ENCODE measurements at places on chromosomes 7 and 10.

GRCh38 chr10:6145166-6145987 lies 56.5 kb downstream of the RBM17 start:
- DNase-seq, result no peak

DNA sequence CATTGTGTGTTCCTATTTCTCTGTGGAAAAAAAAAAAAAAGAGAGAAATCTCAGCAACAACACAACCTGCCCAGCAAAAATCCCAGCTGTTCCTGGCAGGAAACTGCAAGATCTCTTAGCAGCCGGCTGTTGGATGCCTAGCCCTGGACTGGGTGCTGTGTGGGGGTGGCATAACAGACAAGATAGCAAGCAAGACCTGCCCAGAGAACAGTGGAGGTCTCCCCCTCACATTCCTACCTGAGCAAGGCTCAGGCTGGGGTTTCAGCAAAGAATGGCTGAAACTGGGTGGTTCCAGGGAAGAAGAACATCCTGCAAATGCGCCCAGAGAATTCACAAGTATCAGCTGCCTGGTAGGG lies 248.8 kb upstream of the ZMIZ1 start:
- no peak for DNase-seq

- DNase-seq, result no peak
These were observed 95.6 kb downstream of the OSBPL3 start for GRCh38 chr7:24884401-24884800.

GRCh38 chr7:112184455-112184854 lies 21.7 kb downstream of the DOCK4 start:
- no peak for DNase-seq

DNA sequence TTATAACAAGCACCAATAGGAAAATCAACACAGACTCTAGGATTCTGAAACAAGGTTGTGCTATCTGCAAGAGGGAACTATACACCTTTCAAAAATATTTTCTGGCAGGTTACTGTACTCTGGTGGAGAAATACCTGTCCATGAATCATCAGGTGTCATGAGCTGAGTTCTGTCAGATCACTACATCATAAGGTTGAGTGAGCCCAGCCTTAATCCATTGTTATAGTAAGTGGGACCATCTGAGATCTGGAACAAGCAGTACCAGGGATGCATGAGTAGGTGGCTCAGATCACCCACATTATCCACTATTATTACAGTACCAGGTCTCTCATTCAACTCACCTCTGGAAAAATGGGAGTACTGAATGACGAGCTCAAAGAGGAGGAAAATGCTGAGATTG lies 212.4 kb downstream of the DGKI start:
- no peak for DNase-seq

DNA sequence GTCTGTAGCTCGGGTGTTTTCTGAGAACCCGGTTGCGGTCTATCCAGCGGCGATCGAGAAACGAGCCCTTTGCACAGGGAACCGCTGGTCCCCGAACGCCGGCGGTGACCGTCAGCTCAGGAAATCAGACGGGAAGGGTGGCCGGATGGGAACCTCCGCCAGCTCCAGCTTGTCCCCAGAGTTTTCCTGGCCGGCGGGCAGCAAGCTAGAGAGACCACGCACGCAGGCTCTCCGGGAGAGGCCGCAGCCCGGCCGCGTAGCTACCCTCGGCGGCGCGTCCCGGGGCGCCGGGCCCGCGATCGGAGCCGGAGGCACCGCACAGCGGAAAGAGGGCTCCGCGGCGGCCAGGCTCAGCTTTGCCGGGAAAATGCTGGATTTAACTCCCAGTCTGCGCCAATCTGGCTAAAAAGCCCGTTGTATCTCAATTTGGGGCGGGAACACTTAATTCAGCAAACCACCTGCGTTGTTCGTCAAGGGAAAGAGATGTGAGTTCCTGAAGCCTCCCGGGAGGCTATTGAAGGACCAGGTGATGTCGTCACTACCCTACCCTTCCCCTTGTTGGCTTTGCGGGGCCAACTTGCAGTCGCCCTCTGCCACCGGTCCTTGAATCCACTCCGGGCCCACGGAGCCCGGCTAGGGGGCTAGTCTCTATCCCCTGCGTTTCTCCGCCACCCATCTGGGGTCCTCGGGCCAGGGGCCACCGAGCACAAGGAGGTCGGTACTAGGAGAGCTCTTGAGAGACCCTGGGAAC lies 859 bp upstream of the CH25H start:
- peak; percentile 22 for DNase-seq

DNA sequence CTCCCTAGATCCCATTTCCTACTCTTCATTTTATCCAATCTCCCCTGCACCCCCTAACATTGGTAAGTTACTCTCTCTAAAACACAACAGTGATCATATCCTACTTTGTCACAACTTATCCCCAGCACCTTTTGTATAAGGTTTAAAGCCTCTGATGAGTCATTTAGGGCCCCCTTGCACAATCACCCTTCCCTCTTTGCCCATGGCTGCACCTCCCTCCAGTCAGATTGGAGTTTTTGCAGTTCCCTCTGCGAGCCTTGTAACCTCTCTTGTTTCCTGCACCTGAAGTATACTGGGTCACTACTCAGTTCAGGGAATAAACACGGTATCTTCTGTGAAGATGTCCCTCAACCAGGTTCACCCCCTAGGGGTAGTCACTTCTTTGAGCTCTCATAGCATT lies 55.9 kb upstream of the ADRB1 start:
- DNase-seq, result no peak

GRCh38 chr10:123518765-123519164 lies 147.4 kb upstream of the GPR26 start:
- no peak for DNase-seq

- DNase-seq, result no peak
These were observed 80.8 kb downstream of the RBM20 start for GRCh38 chr10:110724937-110725336.

GRCh38 chr7:151847681-151848081 lies 29.2 kb downstream of the PRKAG2 start:
- no peak for DNase-seq

DNA sequence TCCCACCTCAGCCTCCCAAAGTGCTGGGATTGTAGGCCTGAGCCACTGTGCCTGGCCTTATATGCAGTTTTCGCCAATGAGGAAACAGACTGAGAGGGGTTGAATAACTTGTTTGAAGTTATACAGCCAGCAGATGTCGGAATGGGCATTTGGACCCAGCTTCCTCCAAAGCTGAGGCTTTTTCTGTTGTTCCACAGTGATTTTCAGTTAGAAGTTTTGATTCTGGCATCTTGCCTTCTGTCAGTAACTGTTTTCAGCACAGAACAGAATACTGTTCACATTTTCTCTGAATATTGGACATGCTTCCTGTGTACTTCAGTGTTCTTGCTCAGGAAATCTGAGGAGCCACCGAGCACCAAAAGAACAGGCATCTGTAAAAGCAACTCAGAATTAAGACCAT lies 287.2 kb downstream of the CAMK1D start:
- no peak for DNase-seq

DNA sequence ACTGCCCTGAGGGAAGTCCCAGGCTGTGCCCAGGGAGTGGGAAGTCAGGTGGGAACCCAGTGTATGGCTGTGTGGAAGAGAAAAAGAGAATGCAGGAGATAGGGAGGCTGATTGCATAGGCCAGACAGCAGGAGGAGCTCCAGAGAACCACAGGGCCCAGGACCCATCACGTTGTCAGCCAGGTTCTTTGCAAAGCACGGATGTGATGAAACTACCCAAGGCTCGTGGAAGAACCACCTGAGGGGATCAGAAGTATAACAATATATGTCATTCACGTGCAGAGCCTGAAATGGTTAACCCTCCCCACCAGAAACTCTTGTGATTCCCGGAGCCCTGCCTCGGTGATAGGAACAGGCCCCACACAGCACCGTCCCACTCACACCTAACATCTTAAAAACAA lies 83.6 kb downstream of the LARP4B start:
- no peak for DNase-seq

DNA sequence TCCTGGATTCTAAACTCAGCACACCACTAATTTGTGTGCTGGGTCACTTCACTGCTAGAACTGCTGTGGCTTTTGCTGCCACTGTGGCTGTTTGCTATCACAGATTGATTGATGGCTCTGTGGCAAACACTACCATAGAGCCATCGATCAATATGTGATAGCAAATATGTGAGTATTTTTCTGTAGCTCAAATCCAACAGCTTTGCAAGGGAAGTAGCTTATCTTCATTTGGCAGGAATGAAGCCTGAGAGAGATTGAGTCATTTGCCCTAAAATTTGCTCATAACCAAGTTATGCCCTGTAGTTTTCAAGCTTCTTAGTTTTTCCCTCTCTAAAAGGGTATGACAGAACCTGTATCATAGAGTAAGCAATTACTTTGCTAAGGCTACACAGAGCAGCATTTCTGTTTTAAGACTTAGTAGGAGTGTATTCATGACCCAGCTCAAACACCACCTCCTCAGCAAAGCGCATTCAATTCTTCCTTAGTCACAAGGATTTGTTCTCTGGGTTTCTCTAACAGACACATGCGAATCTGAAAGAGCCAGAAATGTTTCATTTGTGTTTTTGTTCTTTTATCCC lies 43.1 kb downstream of the MINPP1 start:
- peak; percentile 40 for DNase-seq

- no peak for DNase-seq
These were observed 54.5 kb upstream of the CXCL12 start for GRCh38 chr10:44439239-44439957.

- DNase-seq, result no peak
These were observed 547.8 kb upstream of the IGFBP3 start for GRCh38 chr7:46468753-46469356.

- DNase-seq, result no peak
These were observed 180.4 kb downstream of the TSPAN12 start for GRCh38 chr7:120677535-120677934.

DNA sequence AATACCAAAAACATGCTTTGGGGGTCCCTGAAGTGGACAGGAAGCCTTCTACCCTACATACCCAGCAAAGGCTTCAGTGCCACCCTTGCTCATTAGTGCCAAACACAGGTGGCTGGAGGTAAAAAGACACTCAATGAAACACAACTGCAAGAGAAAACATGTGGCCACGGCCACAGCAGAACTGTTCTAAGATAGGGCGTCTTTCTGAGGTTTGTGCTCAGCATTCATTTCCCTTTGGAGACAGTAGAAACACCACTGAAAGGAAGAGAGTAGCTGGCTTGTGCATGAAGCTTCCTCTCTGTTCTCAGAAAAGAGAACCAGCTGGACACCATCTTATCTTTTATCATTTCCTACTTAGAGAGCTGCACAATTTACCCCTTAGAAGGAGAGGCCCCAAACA lies 143.0 kb downstream of the PLXNA4 start:
- no peak for DNase-seq

- DNase-seq, result no peak
These were observed 8.9 kb downstream of the SEC31B start for GRCh38 chr10:100510533-100511308.

GRCh38 chr7:28075674-28076358 lies 104.8 kb downstream of the JAZF1 start:
- no peak for DNase-seq

DNA sequence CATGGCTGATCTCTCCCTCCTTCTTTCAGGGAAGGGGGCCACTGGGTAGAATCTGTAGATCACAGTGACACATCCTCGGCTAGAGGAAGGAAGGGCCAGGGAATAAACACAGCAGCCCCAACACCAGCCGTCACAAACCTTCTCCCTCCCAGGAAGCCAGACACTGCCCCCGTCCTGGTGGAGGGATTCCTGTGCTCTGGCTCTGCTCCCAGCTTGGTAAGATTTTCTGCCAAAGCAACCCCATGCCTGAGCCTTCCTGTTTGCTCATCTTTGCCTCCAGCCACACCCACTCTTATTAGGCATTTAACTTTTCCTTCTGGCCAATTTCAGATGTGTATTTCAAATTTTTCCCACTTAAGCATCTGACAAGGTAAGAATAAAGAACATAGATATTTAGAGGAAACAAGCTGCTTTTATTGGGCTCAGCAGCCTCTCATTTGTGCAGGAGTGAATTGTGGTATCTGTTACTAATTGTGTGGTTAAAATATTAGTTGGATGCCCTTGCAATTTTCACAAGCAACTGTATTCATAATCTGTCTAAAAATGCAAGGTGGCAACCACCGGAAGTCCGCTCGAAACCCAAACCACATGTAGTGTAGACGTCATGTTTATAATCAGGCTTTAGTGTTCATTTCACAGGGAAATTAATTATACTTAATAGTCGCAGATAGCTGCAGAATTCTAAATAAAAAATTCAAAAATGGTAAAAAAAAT lies 13.2 kb upstream of the NPS start:
- no peak for DNase-seq

- DNase-seq, result peak; percentile 88
These were observed 2.5 kb upstream of the MACC1 start for GRCh38 chr7:20219446-20220292.

DNA sequence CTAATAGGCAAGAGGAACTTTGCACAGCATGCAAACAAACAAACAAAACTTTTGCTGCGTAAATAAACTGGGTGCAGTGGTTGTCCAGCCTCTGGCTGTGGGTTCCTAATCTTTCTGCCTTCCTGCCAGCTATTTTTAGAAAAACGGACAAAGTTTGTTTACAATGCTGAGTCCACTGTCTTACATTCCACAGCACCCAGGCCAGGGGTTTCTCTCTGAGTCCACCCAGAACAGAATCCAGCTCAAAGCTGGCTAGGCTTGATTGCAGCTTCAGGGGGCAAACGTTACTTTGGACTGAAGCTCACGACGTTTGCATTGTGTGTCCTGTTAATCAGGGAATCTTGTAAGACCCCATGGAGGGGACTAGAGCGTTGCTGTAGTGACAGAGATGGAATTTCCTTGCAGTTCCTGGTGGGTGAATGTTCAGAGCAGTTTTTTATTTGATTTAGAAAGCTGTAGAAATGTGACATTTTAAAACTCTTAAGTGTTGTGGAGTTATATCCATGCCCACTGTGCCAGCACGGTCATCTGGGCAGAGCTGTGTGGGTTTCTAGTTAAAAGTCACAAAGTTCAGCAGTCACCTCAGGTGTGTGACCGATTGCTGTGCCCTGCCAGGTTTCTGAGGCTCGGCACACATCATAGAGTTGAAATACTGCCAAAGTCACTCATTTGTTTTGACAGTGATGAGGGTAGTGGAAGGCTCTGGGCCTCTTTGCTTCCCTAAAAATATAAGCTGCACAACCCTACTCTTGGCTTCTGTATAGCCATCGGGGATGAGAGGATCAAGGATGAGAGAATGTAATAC lies 247.0 kb downstream of the STK31 start:
- no peak for DNase-seq

DNA sequence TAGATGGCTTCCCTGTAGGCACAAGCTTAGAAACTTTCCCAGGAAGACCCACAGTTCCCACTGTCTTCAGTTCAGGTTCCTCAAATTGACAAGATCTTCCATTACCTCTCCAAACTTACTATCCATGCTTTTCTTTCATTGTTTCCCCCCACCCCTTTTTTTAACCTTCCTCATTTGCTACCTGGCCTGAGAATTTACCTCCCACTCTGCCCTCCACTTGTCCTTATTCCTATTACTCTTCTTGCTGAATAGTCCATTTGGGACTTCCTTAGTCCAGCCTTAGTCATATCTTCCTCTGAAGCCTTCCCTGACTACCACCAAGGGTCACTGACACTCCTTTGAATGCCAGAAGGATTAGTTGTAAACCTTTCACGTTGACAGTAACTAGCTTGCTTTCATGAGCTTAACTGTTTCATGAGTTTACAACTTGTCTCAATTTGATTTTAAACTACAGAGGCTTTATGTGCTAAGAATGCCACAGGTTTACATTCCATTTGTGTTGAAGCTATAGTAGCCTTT lies 1.2 kb upstream of the CALU start:
- DNase-seq, result no peak

- no peak for DNase-seq
These were observed 102.7 kb upstream of the FAM3C start for GRCh38 chr7:121498816-121499215.
